T-helper 2 cell (primary cell): ENCODE measurements at places on chromosomes 5 and 9.

- DNase-seq, result no peak
Observed at GRCh38 chr9:120712539-120713031, 1.7 kb downstream of the MEGF9 start.

GRCh38 chr9:106019039-106019680 lies 324.8 kb downstream of the TMEM38B start:
- DNase-seq, result no peak

- DNase-seq, result no peak
Observed at GRCh38 chr9:87237336-87237735, 260.3 kb upstream of the DAPK1 start.

DNA sequence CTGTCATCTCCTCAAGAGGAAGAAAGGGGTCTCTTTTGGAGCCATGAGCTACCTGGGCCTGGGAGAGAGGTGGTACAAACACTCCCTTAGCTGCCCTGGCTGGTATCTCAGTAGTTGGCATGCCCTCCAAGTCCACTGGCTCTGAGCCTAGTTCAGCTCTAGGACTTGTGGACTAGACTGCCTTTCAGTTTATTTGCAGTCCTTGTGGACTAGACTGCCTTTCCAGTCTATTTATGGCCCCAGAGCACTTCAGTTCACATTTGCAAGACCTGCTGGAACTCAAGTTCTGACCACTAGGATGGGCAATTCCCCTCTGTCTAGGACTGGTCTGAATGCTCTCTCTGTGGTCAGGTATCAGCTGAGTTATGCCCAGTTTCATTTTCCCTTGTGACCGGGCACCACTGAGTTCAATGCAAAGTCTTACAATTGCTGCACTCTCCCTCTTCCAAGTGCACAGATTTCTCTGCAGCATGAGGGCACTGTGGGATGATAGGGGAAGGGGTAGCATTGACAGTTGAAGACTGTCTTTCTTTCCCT lies 1019.0 kb downstream of the TAF11L14 start:
- no peak for DNase-seq

GRCh38 chr9:125513668-125514413 lies 193.2 kb downstream of the MAPKAP1 start:
- peak; percentile 45 for DNase-seq

- no peak for DNase-seq
Observed at GRCh38 chr5:113119246-113119924, 142.8 kb downstream of the DCP2 start.

- no peak for DNase-seq
Observed at GRCh38 chr5:81027481-81028058, 67.4 kb downstream of the RASGRF2 start.

- no peak for DNase-seq
Observed at GRCh38 chr5:142894749-142895148, 124.6 kb downstream of the ARHGAP26 start.

- DNase-seq, result no peak
Observed at GRCh38 chr5:101390151-101390908, 487.2 kb upstream of the ST8SIA4 start.

- no peak for DNase-seq
Observed at GRCh38 chr9:26893030-26893676, 551 bp upstream of the CAAP1 start.

DNA sequence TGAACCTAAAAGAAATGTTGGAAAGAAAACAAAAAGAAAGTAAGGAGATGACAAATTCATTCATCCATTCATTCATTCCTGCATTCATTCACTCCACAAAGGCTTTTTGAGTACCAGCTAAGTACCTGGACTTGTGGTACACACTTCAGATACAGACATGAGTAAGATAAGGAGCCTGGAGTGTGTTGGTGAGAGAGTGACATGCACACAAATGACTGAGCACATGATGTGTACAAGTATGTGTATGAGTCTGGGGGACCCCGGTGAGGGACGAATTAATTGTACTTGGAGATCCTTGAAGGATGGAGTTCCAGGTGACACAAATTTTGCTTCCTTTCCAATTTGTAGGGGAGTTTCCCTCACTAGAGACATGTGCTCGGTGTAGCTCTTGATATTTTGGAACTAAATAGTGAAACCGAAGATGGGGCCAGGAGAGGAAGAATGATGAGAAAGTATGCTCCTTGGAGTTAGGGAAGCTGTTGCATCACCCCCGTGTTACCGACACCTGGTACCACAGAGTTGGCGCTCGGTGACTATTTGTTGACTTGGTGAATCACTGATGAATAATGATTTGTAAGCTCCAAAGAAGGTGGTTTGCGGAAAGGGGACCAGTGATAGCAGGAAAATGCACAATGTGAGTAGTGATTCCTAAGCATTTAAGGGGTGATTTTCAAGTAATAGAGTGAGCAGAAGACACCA lies 509.8 kb downstream of the CCDC171 start:
- no peak for DNase-seq

DNA sequence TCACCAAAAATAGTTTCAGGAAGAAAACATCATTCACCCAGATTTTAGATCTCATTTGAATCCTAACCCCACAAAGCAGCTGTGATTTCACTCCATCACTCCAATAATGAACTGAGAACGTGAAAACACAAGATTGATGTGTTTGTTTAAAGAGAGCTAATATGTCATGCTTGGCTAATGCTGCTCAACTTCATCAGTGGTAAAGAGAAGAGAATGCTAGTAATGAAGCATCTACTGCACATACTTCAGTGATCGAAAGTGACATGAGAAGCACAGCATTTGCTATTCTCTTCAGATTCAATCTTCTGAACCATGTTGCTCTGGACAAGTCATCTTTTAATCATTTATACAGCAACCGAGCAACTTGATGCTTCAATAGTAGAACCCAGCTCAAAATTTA lies 874.7 kb downstream of the EFNA5 start:
- DNase-seq, result no peak

GRCh38 chr5:35073160-35073559 lies 25.4 kb upstream of the AGXT2 start:
- no peak for DNase-seq

- no peak for DNase-seq
Observed at GRCh38 chr5:126395198-126395597, 28.0 kb upstream of the GRAMD2B start.

DNA sequence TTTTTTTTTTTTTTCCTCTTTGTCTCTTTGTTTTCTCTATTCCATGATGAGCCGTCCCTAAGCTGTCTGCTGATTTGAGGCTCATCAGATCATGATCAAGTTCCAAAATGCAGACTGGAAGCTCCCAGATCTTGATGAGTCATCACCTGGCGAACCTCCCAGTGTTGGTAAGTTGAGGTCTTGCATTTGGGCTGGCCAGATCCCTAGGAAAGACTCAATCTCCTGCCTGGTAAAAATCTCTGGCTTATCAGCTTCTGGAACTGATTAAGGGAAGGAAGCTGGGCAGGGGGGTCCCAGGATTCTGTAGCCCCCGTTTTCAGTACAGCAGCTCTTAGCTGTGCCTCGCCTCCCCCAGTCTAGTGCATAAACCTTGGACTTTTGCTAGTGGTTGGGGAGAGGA lies 69.0 kb downstream of the TSPAN17 start:
- DNase-seq, result no peak

DNA sequence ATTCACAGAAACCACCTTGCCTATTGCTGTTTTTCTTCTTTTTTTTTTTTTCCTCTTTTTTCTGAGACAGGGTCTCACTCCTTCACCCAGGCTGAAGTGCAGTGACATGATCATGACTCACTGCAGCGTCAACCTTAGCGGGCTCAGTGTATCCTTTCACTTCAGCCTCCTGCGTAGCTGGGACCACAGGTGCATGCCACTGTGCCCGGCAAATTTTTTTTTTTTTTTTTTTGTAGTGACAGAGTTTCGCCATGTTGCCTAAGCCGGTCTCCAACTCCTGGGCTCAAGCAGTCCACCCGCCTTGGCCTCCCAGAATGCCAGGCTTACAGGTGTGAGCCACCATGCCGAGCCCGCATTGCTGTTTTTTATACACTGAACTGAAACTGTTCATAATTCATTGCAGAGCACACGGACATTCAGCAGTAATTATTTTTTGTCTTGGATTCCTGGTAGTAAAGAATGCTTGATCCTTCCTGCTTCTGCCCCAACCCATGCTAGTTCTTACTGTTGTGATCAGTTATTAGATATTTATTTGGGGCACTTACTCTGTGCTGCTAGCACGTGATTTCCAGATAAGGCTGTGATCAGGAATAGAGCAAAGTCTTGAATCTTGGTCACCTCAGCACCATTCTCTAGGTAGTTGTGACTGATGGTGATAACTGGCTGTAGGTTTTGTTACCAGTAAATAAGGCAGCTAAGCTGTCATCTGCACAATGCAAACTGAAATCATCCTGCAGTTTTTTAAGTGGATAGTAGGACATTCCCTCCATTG lies 14.0 kb downstream of the MAP3K1 start:
- peak; percentile 79 for DNase-seq

DNA sequence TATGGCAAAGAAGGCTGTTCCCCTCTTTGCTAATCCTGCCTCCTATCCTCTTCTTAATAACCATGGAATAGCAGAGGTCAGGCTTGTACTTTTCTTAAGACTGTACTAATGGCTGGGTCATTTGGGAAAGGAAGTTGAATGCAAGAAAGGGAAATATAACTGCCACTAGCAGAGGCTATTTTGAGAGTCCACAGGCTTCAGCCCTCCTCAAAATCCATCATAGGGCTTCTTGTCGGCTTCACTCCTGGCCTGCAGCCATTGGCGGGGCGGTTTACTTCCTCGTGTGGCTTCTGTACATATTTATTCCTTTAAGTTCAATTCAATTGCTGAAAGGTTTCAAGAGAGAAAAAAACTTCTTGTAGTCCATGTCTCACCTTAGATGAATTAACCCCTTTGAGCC lies 2.8 kb upstream of the PARP8 start:
- no peak for DNase-seq

GRCh38 chr9:84845956-84846900 lies 176.7 kb downstream of the NTRK2 start:
- no peak for DNase-seq

GRCh38 chr5:146165460-146165859 lies 17.0 kb downstream of the LARS1 start:
- no peak for DNase-seq

- DNase-seq, result no peak
Observed at GRCh38 chr9:94771096-94771495, 44.6 kb downstream of the AOPEP start.

DNA sequence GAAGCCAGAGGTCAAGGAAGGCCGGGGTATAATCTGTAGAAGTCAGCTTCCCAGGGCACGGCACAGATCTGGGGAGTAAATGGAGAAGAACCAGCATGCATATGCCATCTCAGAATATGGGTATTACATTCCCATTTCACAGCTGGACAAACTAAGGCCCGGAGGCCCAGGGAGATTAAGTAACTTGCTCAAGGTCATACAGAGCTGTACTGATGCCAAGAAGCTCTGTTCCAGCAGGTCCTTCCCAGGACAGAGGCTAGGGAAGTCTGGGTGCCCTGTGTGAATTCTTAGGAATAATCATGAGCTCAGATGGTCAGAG lies 19.2 kb downstream of the COL27A1 start:
- no peak for DNase-seq

DNA sequence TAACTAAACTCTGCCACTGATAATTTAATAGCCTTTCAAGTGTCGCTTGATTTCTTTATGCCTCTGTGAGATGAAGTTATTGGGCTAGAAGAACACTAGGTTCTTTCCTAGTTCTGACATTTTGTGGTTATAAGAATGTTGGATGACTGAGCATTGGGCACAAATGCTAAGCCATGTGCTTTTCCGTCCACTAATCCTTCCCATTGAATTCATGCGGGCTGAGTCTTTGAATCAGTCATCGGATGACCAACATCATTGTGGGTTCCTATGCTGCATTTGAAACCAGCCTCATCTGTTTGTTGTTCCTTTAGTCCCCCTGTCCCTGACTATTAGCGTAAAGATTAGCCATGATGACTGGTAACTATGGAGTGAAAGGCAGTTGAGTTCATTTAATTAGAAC lies 58.5 kb downstream of the ALDH1A1 start:
- no peak for DNase-seq

GRCh38 chr9:127130661-127131538 lies 8.5 kb upstream of the ANGPTL2 start:
- DNase-seq, result no peak

- DNase-seq, result no peak
Observed at GRCh38 chr5:107806271-107806670, 135.5 kb upstream of the EFNA5 start.

GRCh38 chr5:25027061-25027460 lies 382.3 kb upstream of the CDH10 start:
- no peak for DNase-seq

- DNase-seq, result no peak
Observed at GRCh38 chr9:124860582-124861341, 995 bp downstream of the RPL35 start.

GRCh38 chr9:16106021-16106571 lies 553.3 kb downstream of the CCDC171 start:
- DNase-seq, result no peak

GRCh38 chr5:178209334-178210072 lies 5.2 kb downstream of the HNRNPAB start:
- no peak for DNase-seq

DNA sequence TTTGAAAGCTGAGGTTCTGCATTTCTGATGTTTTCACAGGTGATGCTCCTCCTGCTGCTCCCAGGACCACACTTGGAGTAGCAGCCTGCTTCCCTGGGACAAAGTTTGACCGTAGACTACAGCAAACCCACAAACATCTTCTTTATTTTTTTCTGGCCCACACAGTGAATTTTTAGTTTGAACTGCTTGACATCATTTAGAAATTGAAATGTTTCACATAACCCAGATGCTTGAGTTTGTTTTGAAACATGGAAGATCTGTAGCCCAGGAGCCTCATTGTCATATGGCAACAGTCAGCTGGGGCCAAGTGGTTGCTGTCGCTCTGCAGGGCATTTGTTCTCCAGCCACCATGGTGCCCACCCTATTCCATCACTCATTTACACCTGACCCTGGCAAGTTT lies 8.4 kb downstream of the SH3TC2 start:
- DNase-seq, result no peak

DNA sequence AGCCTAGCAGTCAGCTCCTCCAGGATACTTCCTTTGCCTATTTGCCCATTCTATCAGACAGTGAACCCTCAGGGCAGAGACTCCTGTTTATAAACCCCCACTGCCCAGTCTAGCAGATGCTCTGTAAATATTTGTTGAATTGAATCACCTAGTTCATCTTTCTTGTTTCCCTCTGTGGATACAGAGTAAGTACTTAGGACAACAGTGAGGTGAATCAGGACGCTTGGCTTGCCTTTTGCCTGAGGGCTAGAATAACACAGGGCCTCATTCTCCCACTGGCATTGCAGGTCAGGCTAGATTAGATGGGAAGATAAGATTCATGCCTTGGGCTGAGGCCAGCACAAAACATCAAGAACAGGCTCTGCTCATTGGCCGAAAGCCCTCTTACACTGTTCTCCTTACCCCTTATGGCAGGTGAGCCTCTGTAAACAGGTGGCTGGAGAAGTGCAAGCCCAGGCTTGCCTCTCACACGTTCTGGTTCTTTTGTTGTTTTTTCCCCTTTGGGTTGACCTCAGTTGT lies 22.2 kb downstream of the TNFSF8 start:
- no peak for DNase-seq

- no peak for DNase-seq
Observed at GRCh38 chr9:100459963-100460362, 13.0 kb upstream of the TMEFF1 start.

- no peak for DNase-seq
Observed at GRCh38 chr9:35907711-35908503, 1.4 kb upstream of the SPAAR start.
